ENCODE measurements at places on chromosomes 5 and 9.

- no peak for DNase-seq
These were observed 12.6 kb downstream of the ISL1 start for GRCh38 chr5:51395666-51396356.

DNA sequence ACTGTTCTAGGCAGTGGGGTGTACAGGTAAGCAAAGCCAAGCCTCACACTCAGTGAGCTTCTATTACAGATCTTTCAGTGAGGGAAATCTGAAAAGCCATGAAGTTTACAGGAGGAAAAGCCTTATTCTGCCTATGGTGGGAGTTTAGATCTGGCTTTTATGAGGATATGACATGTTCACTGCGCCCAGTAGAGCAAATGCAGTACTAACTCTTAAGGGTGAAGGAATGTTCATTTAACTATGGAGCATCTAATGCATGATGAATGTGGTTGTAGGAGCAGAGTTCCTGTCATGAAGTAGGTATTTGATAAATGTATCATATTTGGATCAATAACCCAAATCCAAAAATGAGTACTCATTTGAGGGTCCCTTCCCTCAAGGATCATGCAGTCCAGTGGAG, 230.2 kb upstream of the PAPPA start:
- DNase-seq: no peak

DNA sequence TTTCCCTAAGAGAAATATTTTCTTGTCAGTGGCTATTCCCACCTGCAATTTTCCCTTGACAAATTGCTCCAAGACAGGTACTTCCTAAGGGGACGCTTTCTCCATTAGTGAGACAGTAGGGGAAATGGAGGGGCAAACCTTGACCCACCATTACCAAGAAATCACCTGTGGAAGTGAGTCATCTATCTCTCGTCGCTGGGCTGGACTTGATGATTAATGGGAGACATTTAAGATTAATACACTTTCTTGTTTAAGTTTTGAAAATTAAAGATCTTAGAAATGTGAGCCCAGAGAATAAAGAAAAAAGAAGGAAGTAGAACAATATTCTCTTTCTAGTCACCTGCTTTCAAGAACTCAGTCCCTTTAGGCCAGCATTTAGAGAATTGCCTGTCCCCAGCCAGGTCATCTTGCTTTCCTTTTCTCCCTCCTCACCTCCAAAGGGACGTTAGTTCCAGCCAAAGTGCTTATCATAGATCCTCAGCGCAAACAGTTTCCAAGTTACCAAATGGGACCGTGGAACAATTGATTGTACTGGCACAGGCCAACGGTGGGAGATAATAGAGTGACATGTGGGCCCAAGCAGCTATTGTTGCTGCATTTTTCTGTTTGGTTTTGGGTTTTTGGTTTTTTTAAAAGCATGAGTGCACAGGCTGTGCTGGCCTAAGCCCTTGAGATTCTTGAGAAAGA, 284.4 kb downstream of the ENC1 start:
- no peak for DNase-seq

- DNase-seq: no peak
These were observed 28.3 kb upstream of the FRMPD1 start for GRCh38 chr9:37622462-37622861.

GRCh38 chr9:115275753-115276152, 157.8 kb upstream of the TNC start:
- no peak for DNase-seq

DNA sequence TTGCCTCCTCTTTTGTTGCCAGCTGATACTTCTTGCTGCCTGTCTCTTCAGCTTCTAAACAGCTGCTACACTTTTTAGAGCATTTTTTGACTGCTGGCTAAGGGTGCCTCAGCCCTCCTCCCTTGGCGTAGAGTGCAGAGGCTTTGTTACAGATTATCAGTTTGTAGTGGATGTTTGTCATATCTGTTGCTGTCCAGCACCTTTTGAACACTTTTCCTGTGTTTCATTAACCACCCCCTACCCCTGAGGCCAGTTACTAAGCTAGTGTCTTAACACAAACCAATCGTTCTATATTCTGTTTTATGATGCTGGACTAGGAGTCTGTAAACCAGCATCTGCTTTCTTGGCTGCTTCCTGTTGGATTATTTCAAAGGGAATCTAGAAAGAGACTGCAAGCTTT, 441.5 kb downstream of the DNAH5 start:
- no peak for DNase-seq

DNA sequence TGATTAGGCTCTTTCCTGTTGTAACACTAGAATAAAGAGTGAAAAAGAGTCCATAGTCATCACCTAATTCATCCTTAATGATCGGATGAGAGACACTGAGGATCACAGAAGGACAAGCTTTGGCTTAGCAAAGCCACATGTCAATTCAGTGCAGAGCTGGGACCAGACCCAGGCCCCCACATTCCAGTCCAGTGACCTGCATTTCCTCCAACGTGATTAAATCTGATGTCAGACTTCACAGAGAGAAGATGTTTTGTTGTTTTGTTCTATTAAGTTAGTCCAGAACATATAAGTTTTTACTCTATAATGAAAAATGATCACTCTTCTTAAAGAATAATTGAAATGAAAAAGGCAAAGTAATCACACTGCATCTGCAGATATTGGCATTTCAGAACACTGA, 377.9 kb upstream of the PAPPA start:
- no peak for DNase-seq

GRCh38 chr9:121059998-121060636, 10.0 kb upstream of the C5 start:
- DNase-seq: no peak

GRCh38 chr5:139088024-139088423, 110.1 kb downstream of the SIL1 start:
- no peak for DNase-seq

DNA sequence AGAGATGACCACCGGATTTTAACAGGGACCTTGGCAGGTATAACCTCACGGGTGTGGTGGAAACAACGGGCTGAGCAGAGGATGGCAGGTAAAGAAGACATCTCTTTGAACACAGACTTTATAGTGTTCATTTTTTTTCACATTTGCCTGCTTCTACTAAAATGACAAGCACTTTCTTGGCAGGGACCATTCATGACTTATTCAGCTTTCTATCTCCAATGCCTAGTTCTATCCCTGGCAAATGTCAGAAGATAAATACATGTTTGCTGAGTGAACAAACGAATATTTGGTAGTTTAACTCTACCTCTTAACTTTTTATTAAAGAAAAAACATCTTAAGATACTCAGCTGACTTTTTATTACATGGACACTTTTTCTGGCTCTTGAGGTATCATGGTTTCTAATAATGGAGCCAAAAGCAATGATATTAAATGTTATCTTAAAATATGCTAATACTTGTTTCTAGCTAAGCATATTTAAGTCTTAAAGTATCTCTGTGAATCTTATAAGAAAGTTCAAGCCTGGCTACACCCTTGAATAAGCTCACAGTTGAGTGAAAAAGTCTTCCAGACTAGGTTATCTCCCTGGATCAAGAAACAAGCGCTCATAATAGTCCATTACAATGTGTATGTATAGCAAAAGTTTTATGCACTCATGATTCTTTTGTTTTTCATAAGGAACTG, 8.5 kb downstream of the ELL2 start:
- no peak for DNase-seq

Data from stimulated activated CD8-positive, alpha-beta memory T cell treated with anti-CD3 and anti-CD28 coated beads, Interleukin-7, amount 100 ng/mL, for 1 hour (primary cell).